IMR-90 (cell line): ENCODE measurements at places on chromosomes 11 and 22. TPM values are rescaled to one million over a fixed set of nuclear protein-coding genes. Genes with fewer than 3 reads are reported as not detected.

- DNase-seq = no peak
Observed at GRCh38 chr22:25545146-25545545, 19.3 kb upstream of the GRK3 start.

- DNase-seq = no peak
Observed at GRCh38 chr22:27270818-27271510, 530.6 kb downstream of the MN1 start.

- no peak for DNase-seq
Observed at GRCh38 chr11:10490032-10490397, 35.0 kb downstream of the AMPD3 start.

Gene NCR3LG1
- 3.9 and 4.1 TPM in 2 replicates for total RNA-seq

GRCh38 chr11:12862696-12863469 lies 146.2 kb upstream of the RASSF10 start:
- peak; percentile 85 for DNase-seq

GRCh38 chr11:73070653-73071052 lies 71.5 kb downstream of the FCHSD2 start:
- no peak for DNase-seq

DNA sequence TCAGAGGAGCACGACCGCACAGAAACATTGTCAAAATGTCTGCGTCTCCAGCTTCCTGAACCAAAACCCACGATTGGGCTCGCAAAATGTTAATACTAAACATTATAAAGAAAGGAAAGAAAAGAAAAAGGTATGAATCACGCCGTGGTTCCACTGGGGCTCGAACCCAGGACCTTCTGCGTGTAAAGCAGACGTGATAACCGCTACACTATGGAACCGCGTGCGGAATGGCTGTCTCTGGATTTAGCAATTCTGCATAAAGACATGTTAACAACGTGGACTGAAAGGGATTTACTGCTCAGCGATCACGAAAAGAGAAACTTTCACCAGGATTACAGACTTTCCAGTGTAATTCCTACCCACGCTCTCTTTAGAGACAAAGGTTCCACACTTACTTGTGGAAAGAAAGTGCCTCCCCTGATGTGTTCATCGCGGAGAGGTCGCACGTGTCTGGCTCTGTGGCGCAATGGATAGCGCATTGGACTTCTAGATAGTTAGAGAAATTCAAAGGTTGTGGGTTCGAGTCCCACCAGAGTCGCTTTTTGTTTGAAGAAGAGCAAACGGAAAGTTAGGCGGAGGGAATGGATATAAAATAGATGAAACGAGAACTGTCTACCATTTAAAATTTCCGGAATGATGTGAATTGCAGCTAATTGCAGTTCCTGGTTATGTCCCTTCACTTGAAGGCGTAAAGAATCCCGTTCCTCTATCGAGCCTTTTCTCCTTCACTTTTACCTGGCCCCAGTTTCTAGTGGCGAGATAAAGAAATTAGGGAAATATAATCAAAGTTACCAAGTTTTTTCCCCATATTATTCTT lies 39.7 kb downstream of the OR4D9 start:
- peak; percentile 92 for DNase-seq

DNA sequence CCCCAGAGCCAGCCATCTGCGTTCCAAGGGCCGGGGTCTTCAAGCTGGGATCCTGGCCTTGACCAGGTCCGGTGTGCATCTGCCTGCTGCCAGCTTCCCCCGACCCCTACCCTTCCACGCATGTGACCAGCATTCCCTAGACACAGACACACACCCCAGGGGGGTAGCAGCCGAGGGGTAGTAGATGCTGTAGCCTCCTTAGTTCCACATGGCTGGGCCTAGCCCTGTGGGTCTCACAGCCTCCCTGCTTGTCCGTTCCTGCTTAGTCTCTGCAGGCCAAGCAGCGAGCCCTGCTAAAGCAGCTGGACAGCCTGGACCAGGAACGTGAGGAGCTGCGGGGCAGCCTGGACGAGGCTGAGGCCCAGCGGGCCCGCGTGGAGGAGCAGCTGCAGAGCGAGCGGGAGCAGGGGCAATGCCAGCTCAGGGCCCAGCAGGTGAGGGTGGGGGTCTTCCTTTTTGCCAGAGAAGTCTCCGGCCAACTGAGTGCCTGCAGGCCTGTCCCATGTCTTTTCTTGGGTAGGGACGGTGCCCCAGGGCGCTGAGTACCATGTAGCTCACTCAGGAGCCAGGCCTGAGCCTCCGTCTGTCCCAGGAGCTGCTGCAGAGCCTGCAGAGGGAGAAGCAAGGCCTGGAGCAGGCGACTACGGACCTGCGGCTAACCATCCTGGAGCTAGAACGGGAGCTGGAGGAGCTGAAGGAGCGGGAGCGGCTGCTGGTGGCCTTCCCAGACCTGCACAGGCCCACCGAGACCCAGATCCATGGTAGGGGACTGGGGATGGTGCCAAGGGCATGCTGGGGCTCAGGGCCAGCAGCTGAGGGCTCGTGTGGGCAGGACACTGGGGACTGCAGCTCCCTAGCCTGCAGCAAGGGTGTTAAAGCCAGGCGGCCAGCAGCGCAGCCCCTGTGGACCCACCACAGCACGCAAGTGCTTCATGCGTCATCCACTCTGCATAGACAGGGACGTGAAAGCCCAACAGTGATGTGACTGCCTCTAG lies 13.6 kb downstream of the RNF215 start:
- no peak for DNase-seq
